ENCODE measurements at places on chromosomes 4 and X.

- no peak for DNase-seq
Measured at GRCh38 chr4:100076753-100077152, 113.5 kb downstream of the DDIT4L start.

DNA sequence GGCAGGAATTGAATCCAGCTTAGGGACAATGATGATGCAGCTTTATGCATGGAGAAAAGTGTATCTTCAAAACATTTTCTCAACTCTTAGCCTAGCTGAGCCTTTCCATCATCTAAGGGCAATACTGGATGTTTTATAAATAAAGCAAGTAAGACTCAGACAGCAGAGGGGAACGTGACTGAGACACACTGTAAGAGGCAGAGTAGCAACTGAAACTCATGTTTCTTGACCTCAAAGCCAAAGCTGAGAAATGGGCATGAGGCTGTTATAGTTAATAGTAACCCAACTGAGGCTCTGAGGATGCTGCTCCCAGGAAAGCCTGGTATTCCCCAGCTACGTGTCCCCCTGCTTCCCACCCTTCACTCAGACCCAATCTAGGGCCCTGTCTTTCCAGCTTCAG, 44.6 kb downstream of the ARHGEF9 start:
- no peak for DNase-seq

DNA sequence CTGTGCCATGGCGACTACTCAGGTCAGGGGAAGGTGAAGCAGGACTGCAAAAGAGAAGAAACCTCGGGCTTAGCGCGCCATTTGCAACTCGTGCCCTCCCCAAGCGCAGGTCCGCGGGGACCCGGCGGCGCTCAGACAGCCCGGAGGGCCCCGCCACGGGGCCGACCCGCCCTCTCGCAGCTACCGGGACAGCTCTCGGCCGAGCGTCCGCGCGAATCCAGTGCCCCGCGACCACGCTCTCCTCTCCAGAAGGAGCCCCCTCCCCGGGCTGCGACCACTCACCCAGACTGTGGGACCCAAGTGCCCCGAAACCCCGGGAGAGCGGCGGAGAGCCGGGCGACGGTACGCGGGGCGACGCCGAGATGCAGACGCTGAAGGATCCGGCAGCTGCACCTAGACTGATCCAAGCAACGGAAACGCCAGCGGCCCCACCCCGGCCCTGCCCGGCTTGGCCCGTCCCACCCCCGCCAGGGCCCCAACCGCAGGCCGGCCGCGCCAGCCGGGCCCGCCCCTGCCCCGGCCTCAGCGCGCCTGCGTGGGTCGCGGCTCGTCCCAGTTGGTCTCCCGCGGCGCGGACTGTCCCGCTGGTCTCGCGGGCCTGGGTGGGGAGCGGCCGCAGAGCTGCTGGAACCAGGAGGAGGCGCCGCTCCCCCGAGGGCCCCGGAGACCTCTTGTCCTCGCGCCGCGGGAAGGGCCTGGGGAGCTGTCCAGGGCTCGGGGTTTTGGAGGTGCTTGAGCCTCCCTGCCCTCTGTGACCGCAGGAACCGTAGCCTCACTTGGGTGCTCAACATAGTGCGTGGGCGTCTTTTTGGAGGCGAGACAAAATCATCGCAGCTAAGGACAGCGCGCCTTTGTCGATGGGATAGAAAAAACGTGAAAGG, at the start of gene ANXA5:
TSS of gene ANXA5 (minus strand) at position 400 of the 881 bp plus-strand sequence. CDS start at position 9, 391 bp downstream.
- DNase-seq = peak; percentile 26

DNA sequence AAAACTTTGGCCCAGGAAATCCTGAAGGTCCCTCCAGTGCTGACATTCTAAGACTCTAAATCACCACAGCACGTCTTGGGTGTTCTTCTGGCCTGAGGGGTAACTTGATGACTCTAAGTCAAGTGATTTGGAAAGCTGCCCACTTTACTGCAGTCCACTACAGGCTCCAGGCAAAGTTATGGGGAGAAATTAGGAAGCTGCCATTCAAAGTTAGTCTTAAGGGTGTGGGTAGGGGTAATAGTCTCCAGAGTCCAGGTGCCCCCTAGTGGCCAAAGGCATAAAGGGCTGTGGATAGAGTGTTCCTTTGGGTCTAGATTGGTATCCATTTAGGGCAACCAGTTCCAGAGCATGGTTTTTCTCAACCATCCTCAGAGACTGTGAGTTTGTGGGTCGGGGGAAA, 38.7 kb upstream of the SLC16A2 start:
- peak; percentile 42 for DNase-seq

DNA sequence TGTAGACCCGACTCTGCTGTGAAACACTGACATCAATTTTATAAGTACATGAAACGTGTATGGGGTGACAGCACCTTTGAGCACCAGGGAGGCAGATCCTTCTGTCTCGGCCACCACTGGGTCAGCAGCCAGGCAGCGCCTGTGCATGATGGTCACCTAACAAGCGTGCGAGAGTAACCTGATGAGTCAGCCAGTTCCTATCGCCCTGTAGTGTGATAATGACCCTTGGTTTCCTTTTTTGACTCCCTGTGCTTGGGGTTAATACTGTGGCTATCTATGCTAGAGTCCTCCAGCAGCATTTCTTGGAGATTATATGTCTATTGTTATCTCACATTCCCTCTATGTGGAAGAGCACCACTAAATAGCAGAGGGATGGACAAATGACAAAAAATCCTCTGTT, 101.6 kb downstream of the NPNT start:
- DNase-seq = no peak

All from activated CD4-positive, alpha-beta T cell treated with anti-CD3 and anti-CD28 coated beads, Interleukin-2, amount 50 U/mL, for 24 hours (primary cell).